ENCODE measurements at places on chromosomes 6 and 20.

- no peak for DNase-seq
Measured at GRCh38 chr6:22132656-22133055, 164.2 kb downstream of the PRL start.

DNA sequence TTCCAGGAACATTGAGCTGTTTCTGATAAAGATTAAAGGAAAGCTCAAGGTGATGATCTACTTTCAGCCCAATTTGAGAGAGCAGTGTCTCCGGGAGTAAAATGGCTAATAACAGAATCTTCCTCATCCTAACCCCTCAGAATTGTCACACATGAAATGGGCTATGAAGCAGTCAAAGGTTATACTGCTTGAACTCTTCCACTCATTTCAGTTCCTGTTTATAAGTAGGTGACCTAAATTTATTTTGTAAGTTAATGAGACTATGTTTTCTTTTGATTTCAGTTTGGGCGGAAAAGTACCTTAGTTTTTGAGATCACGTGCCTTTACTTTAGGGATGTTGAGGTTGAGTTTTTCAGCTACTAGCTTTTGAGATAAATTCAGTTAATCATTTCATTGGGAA lies 47.2 kb downstream of the QKI start:
- no peak for DNase-seq

DNA sequence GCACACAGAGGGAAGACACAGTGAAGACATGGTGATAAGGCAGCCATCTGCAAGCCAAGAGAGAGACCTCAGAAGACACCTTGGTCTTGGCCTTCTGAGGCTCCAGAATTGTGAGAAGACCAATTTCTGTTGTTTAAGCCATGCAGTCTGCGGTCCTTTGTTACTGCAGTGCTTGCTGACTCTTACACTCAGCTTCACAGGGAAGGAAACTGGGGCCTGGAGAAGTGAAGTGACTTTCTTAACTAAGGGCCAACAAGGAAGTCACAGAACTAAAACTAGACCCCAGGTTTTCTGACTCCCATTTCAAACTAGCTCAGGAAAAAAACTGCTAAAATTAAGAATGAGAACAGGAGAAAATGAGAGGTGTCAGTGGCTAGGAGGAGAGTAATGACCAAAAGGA lies 74.3 kb downstream of the TNFRSF21 start:
- no peak for DNase-seq

DNA sequence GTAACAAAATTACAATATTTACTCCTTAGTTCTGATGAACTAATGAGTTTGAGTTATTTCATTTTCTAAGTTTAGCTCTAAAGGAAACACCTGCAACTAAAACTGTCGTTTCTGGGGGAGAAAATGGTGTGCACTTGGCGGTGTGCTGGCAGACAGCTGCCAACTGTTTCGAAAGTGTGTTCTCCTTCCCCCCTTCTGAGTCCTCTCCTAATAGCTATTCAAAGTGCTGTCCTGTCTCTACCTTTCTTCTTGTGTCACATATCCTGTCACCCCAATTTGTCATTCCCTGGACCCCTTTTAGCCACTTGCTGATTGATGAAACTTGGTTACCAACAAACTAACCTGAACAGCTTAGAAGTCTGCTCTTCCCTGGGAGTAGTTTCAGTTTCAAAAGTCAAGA lies 4.9 kb upstream of the UBE2J1 start:
- DNase-seq: no peak

- DNase-seq: no peak
Measured at GRCh38 chr20:37201827-37202162, 22.4 kb upstream of the MROH8 start.

DNA sequence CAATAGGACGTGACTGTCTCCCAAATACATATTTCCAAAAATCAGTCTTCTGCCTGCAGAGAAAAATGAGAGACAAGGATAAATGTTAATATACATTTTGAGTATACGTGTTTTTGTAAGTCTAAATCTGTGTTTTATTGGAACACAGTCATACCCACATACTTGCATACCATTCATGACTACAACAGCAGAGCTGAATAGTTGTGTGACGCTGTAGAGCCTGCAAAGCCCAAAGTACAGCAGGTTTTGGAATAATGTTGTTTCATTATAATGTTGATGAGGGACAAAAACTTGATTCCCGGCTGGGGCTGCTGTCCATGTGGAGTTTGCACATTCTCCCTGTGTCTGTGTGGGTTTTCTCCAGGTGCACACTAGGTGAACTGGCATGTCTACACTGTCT lies 23.8 kb upstream of the FBXO9 start:
- DNase-seq: no peak

DNA sequence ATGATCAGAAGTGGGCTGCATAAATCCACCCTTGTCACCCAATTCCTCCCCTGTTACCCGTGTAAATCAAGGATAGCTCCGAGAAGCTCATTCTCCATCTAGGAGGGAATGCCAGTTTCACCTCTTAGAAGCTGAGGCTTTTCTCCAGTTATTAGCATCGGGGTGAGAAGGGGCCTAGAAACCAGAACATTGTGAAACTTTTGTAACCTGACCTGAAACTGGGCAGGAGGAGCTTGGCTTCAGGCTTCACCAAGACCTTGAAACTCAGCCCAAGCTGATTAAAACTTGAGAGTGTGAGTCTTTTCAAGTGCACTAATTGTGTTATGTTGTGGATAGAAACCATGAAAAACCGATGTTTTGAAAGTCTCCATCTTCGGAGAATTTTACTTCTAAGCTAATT lies 103.1 kb downstream of the BMP2 start:
- no peak for DNase-seq

DNA sequence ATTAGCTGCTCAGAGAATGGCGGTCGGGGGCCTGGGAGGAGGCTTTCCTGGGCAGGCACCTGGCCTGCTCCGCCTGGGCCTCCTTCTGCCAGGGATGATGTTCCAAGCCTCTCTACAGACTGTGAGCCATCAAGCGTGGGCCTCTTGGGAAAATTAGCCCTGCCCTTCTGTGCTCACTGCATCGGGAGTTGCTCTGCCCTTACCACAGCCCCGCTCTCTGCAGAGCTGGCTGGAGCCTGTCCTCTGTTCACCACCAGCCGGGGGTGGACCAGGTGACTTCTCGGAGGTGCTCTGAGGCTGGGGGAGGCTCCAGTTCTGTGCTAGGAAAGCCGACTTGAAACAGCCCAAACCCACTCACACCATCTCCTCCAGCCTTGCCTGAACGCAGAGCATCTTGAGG lies 24.2 kb downstream of the MDGA1 start:
- DNase-seq: no peak

GRCh38 chr20:40810332-40811000 lies 121.4 kb upstream of the MAFB start:
- DNase-seq: no peak
